ENCODE measurements at places on chromosomes 2 and 18. TPM values are rescaled to one million over a fixed set of nuclear protein-coding genes. Genes with fewer than 3 reads are reported as not detected.

- no peak overlapping the region for H3K4me3 ChIP-seq
- H3K27me3 ChIP-seq: no peaks in the 10 kb centered on the region
- H3K4me1 ChIP-seq: no peaks in the 10 kb centered on the region
- DNase-seq: no peak
Observed at GRCh38 chr2:110170102-110170501, 34.7 kb downstream of the NPHP1 start.

Gene MAP3K19
- not detected for total RNA-seq

DNA sequence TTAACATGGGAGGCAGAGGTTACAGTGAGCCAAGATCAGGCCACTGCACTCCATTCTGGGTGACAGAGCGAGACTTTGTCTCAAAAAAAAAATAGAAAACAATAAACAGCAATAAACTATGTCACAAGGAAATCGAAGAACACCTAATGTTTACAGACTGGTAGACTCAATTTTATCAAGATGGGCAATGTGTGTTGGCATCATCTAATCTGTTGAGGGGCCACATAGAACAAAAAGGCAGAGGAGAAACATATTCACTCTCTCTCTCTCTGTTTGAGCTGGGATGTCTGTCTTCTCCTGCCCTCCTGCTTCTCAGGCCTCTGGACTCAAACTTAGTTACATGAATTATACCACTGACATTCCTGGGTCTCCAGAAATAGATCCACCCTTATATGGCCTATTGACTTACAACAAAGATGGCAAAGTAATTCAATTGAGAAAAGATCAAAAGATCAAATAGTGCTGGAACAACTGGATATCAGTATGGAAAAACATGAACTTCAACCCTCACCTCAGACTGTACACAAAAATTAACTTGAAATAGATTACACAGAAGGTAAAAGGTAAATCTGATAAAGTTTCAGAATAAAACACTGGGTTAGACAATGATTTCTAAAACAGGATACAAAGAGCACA lies 703.8 kb upstream of the CRIM1 start:
- H3K36me3 ChIP-seq: no peaks in the 10 kb centered on the region
- H3K27ac ChIP-seq: no peak overlapping the region
- no peaks in the 10 kb centered on the region for H3K27me3 ChIP-seq
- H3K4me1 ChIP-seq: no peaks in the 10 kb centered on the region
- no peak overlapping the region for H3K4me3 ChIP-seq

- no peaks in the 10 kb centered on the region for H3K27me3 ChIP-seq
- H3K27ac ChIP-seq: no peak overlapping the region
- no peaks in the 10 kb centered on the region for H3K4me1 ChIP-seq
- H3K4me3 ChIP-seq: no peak overlapping the region
- no peaks in the 10 kb centered on the region for H3K36me3 ChIP-seq
Observed at GRCh38 chr2:205701509-205701908, 19.2 kb downstream of the NRP2 start.

DNA sequence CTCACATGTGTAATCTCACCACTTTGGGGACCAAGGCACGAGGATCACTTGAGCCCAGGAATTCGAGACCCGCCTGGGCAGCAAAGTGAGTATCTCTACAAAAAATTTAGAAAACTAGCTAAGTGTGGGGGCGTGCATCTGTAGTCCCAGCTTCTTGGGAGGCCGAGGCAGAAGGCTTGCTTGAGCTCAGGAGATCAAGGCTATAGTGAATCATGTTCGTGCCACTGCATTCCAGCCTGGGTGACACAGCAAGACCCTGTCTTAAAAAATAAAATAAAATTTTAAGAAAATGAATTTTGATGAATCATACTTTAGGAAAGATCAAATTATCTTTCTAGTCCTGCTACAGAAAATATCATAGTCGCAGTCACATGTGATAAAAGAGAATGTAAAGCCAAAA lies 46.9 kb downstream of the CABYR start:
- no peaks in the 10 kb centered on the region for H3K36me3 ChIP-seq
- H3K4me3 ChIP-seq: no peak overlapping the region
- no peaks in the 10 kb centered on the region for H3K27me3 ChIP-seq
- no peaks in the 10 kb centered on the region for H3K4me1 ChIP-seq
- no peak for DNase-seq

DNA sequence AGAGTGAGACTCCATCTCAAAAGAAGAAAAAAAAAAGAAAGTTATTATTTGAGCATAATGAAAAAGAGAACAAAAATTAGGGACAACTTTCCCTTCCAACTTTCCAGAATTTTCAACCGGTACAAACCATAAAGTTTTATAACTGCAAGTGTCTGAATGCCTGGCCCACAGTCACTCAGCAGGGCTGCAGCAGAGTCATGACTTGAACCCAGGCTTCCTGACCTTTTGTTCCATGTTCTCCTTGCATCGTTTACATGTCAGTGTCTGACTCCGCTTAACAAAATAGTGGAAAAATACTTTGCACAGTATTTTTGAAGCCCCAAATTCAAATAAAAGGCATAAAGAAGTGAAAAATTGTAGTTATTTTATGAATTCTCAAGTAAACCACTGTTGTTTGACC lies 82.7 kb downstream of the LTBP1 start:
- H3K36me3 ChIP-seq: no peaks in the 10 kb centered on the region
- no peaks in the 10 kb centered on the region for H3K4me1 ChIP-seq
- H3K27me3 ChIP-seq: no peaks in the 10 kb centered on the region
- H3K4me3 ChIP-seq: no peak overlapping the region
- no peak for DNase-seq

- DNase-seq: no peak
- H3K36me3 ChIP-seq: no peaks in the 10 kb centered on the region
- no peaks in the 10 kb centered on the region for H3K4me1 ChIP-seq
Observed at GRCh38 chr2:223041527-223042109, 10.4 kb upstream of the KCNE4 start.

Gene SP140
- total RNA-seq: 1.1 TPM

Gene CD226
- total RNA-seq: 5.2 TPM

Gene PTGR3
- total RNA-seq: 14.2 TPM

GRCh38 chr2:16653083-16653375 lies 12.6 kb downstream of the CYRIA start:
- no peak overlapping the region for H3K4me3 ChIP-seq
- H3K36me3 ChIP-seq: no peaks in the 10 kb centered on the region
- peak overlapping the region; percentile 63 for H3K27ac ChIP-seq
- H3K4me1 ChIP-seq: no peaks in the 10 kb centered on the region

DNA sequence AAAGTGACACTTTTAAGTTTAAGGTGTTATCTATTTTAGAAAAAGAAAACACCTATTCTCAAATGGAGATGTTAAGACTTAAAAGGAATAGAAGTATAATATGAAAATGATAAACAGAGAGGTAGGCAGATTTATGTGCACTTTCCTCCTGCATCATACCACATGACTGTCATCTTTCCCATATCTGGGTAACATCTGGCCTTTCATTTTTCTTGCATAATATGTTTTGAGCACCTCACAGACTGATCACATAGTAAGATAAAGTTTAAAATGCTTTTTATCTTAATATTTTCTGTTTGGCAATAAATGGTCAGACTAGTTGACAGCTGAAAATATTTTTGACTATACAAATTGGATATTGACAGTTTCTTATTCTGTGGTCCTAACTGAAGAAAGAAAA lies 1852.1 kb upstream of the PIK3C3 start:
- H3K4me3 ChIP-seq: no peak overlapping the region
- H3K4me1 ChIP-seq: no peaks in the 10 kb centered on the region
- H3K36me3 ChIP-seq: no peaks in the 10 kb centered on the region

- no peak for DNase-seq
- no peak overlapping the region for H3K4me3 ChIP-seq
- H3K27me3 ChIP-seq: no peaks in the 10 kb centered on the region
- H3K4me1 ChIP-seq: no peaks in the 10 kb centered on the region
- H3K27ac ChIP-seq: no peak overlapping the region
Observed at GRCh38 chr2:191748059-191748461, 70.1 kb downstream of the NABP1 start.

Gene STPG4
- total RNA-seq: 0.25 TPM

Gene FAM110C
- total RNA-seq: 5.0 TPM

Gene CRYGD
- not detected for total RNA-seq

DNA sequence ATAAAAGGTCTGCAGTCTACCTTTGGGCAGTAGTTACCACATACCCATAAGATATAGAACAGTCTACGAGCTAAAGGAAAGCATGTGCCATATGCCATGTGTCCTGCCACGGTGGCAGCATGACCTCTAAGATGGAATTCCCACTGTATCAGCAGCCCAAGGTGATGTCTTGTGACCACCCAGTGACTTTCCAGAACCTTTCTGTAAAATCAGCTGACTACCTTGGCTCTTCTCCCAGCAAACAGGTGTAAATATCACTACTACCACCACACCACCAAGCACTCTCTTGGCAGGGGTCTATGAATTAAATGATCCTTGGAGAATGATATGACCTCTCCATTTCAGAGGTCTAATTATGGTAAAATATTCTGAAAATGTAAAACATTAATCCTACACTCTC lies 99.6 kb downstream of the METTL8 start:
- no peaks in the 10 kb centered on the region for H3K36me3 ChIP-seq
- no peaks in the 10 kb centered on the region for H3K4me1 ChIP-seq
- H3K27me3 ChIP-seq: no peaks in the 10 kb centered on the region
- H3K4me3 ChIP-seq: no peak overlapping the region
- no peak overlapping the region for H3K27ac ChIP-seq
- DNase-seq: no peak

DNA sequence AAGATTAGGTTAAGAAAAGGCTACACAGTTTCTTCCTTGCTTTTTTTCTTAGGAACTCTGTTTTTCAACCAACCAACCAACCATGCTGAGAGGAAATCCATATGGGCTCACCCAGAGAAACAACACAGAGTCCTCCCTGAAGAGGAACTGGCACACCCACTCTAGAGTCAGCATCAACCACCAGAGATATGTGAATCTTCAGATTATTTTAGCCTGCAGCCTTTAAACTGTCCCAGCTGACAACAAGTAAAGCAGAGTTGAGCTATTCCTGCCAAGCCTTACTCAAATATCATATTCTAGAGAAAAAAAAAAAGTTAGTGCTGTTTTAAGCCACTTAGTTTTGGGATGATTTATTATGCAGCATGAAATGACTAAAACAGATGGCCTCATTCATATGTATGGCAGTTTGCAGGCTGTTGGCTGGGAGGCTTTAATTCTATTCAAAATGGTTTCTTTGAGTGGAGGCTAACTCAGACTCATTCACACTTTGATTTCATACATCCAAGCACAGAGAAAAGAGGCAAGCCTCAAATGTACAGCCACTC lies 1637.7 kb upstream of the LRRTM1 start:
- H3K36me3 ChIP-seq: no peaks in the 10 kb centered on the region
- DNase-seq: no peak
- H3K4me3 ChIP-seq: no peak overlapping the region
- no peaks in the 10 kb centered on the region for H3K27me3 ChIP-seq
- no peaks in the 10 kb centered on the region for H3K4me1 ChIP-seq

GRCh38 chr2:21757805-21758430 lies 634.1 kb downstream of the TDRD15 start:
- no peak overlapping the region for H3K27ac ChIP-seq
- no peaks in the 10 kb centered on the region for H3K36me3 ChIP-seq
- DNase-seq: no peak
- no peak overlapping the region for H3K4me3 ChIP-seq
- peaks cover 4% of the 10 kb centered on the region for H3K27me3 ChIP-seq

Gene RAPGEF4
- total RNA-seq: 1.5 TPM

Gene MTCL1
- total RNA-seq: 5.4 TPM

DNA sequence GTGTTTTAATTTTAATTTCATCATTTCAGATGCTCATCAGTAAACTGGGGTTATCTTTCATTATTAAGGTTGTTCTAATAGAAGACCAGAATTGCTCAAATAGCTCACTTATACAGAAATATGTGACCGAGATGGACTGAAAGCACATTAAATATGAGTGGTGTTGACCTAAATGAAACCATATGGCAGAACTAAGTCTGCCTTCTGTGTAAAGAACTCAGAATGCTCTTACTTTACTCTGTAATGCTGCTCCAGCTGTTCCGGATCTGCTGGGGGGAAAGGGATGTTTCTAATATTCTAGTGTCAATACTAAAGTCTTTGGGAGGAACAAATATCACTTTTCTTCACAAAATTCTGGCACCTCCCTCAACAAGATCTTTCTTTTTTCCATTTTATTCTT lies 131.0 kb downstream of the DPP4 start:
- no peaks in the 10 kb centered on the region for H3K27me3 ChIP-seq
- H3K4me1 ChIP-seq: no peaks in the 10 kb centered on the region
- no peak overlapping the region for H3K27ac ChIP-seq

GRCh38 chr2:237060534-237061312 lies 25.0 kb upstream of the COPS8 start:
- no peak overlapping the region for H3K27ac ChIP-seq
- H3K27me3 ChIP-seq: no peaks in the 10 kb centered on the region
- peaks cover 3% of the 10 kb centered on the region for H3K4me1 ChIP-seq
- H3K36me3 ChIP-seq: no peaks in the 10 kb centered on the region

Gene SPDYA
- total RNA-seq: 0.14 TPM

DNA sequence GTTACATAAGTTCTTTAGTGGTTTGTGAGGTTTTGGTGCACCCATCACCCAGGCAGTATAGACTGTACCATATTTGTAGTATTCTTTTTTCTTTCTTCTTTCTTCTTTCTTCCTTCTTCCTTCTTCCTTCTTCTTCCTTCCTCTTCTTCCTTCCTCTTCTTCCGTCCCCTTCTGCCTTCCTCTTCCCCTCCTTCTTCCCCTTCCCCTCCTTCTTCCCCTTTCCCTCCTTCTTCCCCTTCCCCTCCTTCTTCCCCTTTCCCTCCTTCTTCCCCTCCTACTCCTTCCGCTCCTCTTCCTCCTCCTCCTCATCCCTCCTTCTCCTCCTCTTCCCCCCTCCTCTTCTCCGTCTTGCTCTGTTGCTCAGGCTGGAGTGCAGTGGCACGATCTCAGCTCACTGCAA lies 41.6 kb downstream of the CAB39 start:
- no peaks in the 10 kb centered on the region for H3K36me3 ChIP-seq
- no peak overlapping the region for H3K27ac ChIP-seq
- no peaks in the 10 kb centered on the region for H3K27me3 ChIP-seq

GRCh38 chr2:176601066-176601465 lies 331.8 kb downstream of the MTX2 start:
- no peak overlapping the region for H3K4me3 ChIP-seq
- no peaks in the 10 kb centered on the region for H3K4me1 ChIP-seq
- H3K27me3 ChIP-seq: no peaks in the 10 kb centered on the region
- DNase-seq: no peak

GRCh38 chr18:57441071-57441794 lies 6.1 kb downstream of the ONECUT2 start:
- H3K4me3 ChIP-seq: no peak overlapping the region
- peak overlapping the region; percentile 48 for H3K27ac ChIP-seq
- peaks cover 79% of the 10 kb centered on the region for H3K4me1 ChIP-seq
- no peaks in the 10 kb centered on the region for H3K27me3 ChIP-seq
